ENCODE measurements at places on chromosomes 3 and 15. TPM values are rescaled to one million over a fixed set of nuclear protein-coding genes. Genes with fewer than 3 reads are reported as not detected.

DNA sequence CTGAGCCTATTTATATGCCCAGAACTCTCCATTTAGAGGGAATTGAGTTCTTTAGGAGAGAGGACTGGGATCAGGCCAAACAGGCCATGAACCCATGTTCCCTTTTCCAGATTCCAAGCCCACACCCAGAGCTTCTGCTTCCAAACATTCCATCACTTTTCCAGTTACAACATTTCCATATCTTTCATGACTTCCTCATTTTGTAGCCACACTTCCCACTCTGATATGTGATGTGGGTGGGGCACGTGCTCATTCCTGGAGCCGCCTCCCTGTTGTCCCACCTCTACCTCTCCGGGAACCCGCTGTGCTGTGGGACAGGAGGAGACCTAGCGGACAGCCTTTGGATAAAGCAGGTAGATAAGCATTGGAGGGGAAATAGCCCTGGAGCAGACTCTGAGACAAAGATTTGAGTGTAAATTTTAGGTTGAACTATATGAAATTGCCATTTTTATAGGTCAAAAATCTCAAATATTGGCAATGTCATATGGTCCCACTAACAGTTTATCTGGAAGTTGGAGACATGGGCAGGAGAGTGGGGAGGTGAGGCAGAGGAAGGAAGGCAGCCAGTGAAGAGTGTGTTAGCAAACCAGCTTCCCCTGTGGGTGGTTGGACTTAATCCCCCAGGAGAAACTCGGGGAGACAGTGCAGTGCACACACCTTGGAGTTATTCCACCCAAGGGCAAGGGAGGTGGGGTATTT is 31.8 kb downstream of the CYP8B1 start:
- H3K4me3 ChIP-seq, result no peak overlapping the region
- H3K27ac ChIP-seq, result no peak overlapping the region
- DNase-seq, result no peak
- no peaks in the 10 kb centered on the region for H3K27me3 ChIP-seq

DNA sequence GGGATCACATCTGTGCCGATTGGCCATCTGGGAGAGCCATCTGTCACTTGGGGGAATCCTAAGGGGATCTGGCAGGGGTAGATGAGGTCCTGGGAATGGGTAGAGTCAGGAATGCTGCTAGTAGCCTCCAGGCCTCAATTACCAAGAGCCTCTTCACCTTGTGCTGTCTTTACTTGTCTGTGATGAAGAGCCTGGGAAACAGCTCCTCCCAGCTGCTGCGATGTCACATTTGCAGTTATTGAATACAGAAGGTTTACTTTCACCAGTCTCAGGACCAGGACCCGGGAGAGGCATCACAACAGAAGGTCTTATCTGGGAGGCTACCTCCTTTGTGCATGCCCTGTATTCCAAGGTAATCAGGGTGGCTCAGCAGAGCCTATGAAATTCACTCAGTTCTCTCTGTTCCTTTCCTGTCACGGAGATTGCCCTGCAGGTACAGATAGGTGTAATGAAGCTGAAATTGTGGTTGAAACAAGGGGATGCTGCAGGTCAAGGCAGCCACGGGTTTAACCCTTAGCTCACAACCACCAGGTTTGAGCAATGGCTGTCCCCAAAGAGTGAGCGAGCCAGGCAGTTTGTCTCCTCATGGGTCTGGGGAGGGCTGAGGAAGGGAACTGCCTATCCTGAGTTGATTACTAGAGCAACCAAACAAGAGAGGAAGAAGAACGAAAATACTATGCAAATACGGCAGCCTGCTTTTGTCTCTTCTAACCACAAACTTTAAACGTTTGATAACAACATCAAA is 298.9 kb upstream of the RORA start:
- 0 out of 2 replicates have a peak overlapping the region, but pooled peaks have one; percentile 19 for H3K4me3 ChIP-seq
- H3K36me3 ChIP-seq, result no peaks in the 10 kb centered on the region
- H3K27ac ChIP-seq, result peak overlapping the region; percentile 68

- H3K4me1 ChIP-seq, result no peaks in the 10 kb centered on the region
- no peaks in the 10 kb centered on the region for H3K36me3 ChIP-seq
- H3K4me3 ChIP-seq, result no peak overlapping the region
- no peak overlapping the region for H3K27ac ChIP-seq
Observed at GRCh38 chr3:123739754-123740153, 144.4 kb downstream of the MYLK start.

- no peak overlapping the region for H3K27ac ChIP-seq
- H3K36me3 ChIP-seq, result no peaks in the 10 kb centered on the region
- H3K4me1 ChIP-seq, result peaks cover 4% of the 10 kb centered on the region
Observed at GRCh38 chr3:156050918-156051317, 69.5 kb upstream of the KCNAB1 start.

The SIN3A gene
- 68.4 TPM for total RNA-seq

The NR1I2 gene
- 4.4 TPM for total RNA-seq

The ILDR1 gene
- total RNA-seq, result 0.97 TPM
